Naive B cell (primary cell): ENCODE measurements at places on chromosomes 11 and 22.

DNA sequence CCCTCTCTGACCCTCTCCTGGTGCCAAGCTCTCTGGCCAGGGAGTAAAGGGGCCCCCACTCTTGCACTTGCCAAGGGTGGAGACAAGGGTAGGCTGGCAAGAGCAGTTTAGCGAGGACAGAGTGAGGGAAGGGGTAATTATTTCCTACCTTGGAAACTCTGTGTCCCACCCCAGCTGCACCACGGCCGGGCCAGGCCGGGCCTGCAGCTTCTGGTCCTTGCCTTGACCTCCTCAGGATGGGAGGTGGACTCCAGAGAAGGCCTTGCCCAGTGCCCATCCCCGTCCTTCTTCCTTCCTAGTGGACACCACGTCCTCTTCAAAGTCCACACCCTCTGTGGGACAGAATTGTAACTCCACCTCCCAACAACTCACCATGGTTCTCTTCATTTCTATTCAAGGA lies 18.4 kb upstream of the OSBPL5 start:
- no peaks in the 10 kb centered on the region for H3K36me3 ChIP-seq
- H3K27ac ChIP-seq = no peak overlapping the region
- no peak overlapping the region for H3K4me3 ChIP-seq
- peaks cover 5% of the 10 kb centered on the region for H3K4me1 ChIP-seq

GRCh38 chr11:131370090-131370751 lies at the start of gene NTM:
TSS of gene NTM (plus strand) at chr11:131370615.
- peaks cover 12% of the 10 kb centered on the region for H3K27me3 ChIP-seq
- H3K4me1 ChIP-seq = no peaks in the 10 kb centered on the region
- no peak for DNase-seq
- no peak within 1 kb of the TSS for H3K4me3 ChIP-seq
- no peaks in the 10 kb centered on the region for H3K36me3 ChIP-seq

DNA sequence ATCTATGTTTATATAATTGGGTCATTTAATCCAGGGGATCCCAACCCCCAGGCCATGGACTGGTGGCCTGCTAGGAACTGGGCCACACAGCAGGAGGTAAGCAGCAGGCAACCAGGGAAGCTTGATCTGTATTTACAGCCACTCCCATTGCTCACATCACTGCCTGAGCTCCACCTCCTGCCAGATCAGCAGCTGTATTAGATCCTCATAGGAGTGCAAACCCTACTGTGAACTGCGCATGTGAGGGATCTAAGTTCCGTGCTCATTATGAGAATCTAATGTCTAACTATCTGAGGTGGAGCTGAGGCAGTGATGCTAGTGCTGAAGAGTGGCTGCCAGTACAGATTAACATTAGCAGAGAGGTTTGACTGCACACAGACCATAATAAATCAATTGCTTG lies 32.8 kb downstream of the MS4A2 start:
- no peak for DNase-seq
- H3K4me3 ChIP-seq = no peak overlapping the region
- no peaks in the 10 kb centered on the region for H3K27me3 ChIP-seq
- peaks cover 10% of the 10 kb centered on the region for H3K36me3 ChIP-seq

DNA sequence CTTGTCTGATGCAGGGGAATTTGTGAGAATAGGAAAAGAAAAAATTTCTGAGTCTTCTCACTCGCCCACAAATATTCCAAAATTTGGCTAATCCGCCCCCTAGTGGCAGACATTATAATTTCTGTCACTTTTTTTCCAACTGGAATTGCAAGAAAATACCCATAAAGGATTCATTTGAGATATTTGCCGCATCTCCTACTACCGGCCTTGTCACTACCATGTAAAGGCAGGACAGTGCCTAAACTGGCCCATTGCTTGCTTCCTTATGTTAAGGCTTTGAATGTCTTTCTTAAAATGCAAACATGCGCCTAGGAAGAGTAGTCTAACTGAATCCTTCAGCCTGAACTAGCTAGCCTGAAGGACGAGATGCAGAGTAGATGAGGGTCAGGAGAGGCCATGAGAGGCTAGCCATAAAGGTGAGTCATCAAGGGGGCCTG lies 9.3 kb upstream of the CEP295 start:
- H3K36me3 ChIP-seq = no peaks in the 10 kb centered on the region
- no peak overlapping the region for H3K27ac ChIP-seq
- peak; percentile 23 for DNase-seq
- no peak overlapping the region for H3K4me3 ChIP-seq
- H3K4me1 ChIP-seq = no peaks in the 10 kb centered on the region

DNA sequence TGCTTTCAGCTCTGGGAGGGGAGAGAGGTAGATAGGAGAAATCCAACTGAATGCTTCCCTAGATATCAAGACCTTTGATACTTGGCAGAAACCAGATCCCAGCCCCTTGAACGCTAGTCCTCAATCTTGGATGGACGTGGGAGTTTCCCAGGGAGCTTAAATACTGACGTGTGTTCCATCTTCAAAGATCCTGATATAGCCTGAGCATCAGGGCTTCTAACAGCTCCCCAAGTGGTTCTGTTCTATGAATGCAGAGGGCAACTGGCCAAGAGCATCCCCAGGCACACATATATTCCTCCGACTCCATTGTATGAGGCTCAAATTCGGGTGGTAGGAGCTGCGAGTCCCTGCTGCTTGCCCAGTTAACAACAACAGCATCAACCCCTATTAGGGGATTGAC lies 8.7 kb upstream of the ACCS start:
- DNase-seq = no peak
- H3K4me3 ChIP-seq = no peak overlapping the region
- H3K36me3 ChIP-seq = no peaks in the 10 kb centered on the region
- H3K27ac ChIP-seq = no peak overlapping the region
- H3K27me3 ChIP-seq = peaks cover 5% of the 10 kb centered on the region

DNA sequence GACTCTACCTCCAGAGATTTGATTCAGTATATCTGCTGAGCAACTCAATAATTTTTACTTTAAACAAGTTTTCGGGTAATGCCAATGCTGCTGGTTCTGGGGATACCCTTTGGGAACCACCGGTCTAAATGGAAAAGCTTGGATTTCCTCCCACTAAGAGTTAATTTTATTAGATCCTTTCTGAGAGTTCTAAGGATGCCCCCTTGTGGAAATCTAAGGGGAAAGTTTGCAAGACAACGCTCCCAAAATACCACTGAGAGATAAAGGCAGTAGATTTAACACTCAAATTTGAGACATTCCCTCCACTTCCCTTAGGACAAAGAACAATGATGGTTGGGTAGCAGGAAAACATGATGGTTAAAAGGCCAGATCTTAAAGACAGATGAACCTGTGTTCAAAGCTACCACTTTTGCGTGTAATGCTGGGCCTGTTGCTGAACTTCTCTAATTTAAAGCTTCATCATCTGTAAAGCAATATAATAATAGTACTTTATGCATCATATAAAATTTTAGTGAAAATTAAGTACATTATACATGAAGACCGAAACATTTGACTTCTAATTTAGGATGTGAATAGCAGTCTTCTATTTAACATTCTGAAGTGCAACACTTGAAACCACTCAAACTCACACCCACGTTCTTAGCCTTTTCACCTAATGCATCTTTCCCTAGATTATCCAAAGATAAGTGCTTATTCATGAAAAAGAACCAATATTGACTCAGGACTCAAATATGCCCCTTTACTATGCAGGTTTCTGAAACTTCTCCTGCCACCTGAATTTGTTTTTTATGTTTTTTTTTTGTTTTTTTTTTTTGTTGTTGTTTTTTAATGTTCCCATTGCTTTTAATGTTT lies 110.1 kb upstream of the LUZP2 start:
- no peaks in the 10 kb centered on the region for H3K4me1 ChIP-seq
- no peaks in the 10 kb centered on the region for H3K27me3 ChIP-seq
- DNase-seq = no peak
